HuH-7 (cell line): ENCODE measurements at places on chromosomes 6 and 20.

- no peak for DNase-seq
These were observed 42.6 kb downstream of the KIAA1755 start for GRCh38 chr20:38217791-38218565.

DNA sequence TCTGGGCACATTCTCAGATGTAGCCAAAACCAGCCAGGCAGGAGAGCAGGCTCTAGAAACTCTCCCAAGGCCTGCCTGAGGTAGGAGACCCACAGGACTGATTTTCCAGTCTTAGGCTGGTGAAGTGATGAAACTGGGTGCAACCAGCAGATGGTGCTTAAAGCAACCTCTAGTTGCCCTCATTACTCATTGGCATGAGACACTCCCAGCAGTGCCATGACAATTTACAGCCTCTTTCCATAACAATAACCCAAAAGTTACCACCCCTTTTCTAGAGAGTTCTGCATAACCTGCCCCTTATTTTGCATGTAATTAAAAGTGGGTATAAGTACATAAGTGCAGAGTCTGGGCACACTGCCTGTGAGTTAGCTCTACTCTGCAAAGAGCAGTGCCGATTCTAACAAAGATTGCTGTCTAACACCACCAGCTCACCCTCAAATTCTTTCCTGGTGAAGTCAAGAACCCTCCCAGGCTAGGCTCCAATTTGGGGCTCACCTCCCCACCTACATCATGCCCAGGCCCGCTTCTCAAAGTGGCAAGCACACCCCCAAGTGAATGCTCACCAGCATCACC, 14.4 kb upstream of the GPR6 start:
- no peak for DNase-seq

GRCh38 chr6:131931063-131931750, 20.0 kb downstream of the CCN2 start:
- no peak for DNase-seq

DNA sequence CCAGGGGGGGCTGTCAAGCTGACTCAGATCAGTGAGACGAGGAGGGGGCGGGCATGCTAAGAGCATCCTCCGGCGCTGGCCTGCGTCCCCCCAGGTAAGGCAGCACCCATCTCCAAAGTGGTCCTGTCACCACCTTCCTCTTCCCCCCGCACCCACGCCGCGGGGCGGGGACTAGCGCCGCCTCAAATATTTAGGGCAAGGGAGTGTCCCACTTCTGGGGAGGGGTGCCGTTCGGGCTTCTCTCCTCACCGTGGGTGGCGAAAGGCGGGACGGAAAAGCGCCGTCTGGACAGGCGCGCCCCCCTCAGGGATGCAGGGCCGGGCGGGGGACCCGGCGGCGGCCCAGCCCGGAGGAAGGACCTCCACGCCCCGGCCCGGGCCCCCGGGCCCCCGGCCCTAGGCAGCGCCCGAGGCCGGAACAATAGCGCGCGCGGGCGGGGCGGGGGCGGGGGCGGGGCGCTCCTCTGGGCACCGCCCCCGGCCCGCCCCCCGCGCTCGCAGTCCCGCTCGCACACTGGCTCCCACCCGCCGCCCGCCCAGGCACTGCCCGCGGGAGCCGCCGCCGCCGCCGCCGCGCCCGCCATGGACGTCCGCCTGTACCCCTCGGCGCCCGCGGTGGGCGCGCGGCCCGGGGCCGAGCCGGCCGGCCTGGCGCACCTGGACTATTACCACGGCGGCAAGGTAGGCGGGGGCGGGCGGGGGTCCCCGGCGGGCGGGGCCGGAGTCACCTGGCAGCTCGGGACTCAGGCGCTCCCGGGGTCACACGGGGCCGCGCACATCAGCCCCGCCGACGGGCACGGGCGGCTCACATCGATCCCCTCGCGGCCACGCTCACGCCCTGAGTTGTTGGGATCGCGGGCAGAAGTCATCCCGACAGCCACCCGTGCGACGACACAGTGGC, at the start of gene TOX2:
Gene TOX2, plus strand, starts transcription at position 542 of the 900 bp plus-strand sequence. Its CDS starts 40 bp downstream, at position 582.
- no peak for DNase-seq

DNA sequence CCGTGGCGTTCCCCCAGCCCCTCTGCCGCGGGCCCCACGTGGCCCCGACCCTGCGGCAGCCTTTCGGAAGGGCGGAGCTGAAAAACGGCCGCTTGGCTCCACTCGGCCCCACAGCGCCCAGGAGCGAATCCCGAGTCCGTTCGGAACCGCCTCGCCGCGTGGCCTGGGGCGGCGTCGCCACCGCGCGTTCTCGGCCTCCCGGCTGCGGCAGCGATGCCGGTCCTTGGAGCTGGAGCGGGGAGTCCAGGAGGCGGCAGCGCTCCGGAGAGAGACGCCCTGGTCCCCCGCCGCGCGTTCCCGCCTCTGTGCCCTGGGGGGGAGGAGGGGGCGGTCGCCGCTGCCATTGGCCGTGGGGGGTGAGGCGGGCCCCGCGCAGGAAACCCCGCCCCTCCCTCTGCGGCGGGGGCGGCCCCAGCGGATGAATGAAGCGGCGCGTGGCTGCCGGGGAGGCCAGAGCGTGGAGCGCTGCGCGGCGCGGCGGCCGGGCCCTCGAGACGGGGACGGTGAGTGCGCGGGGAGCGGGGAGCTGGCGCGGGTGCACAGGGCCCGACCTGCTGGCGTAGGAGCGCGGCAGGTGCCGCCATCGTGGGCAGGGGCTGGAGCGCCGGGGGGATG, at the start of gene SLCO4A1:
Gene SLCO4A1, plus strand, starts transcription at position 453 of the 615 bp plus-strand sequence. CDS start 13,952 bp downstream, outside the sequence.
- DNase-seq, result no peak

- peak; percentile 44 for DNase-seq
These were observed 796 bp upstream of the RREB1 start for GRCh38 chr6:7106752-7107577.

GRCh38 chr20:64224351-64225170, 31.0 kb upstream of the PCMTD2 start:
- DNase-seq, result no peak

- DNase-seq, result no peak
These were observed 22.6 kb upstream of the BTN3A2 start for GRCh38 chr6:26342106-26343004.

DNA sequence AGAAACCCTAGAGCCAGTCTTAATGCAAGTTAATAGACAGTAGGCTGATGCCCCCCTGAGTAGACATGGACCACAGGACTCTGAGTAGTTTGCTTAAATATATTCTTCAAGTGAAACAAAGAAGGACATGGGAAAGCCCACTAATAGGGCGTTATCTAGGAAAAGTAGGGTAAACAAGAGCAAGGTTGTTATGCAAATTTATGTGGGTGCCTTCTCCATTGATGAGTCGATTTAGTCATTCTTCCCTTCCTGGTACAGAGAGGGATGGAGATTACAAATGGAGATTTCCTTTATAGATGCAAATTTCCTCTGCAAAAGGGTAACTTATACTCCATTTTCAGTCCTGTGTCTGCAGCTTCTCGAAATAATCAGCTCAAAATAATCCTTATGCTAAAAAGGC, 262.0 kb downstream of the CD83 start:
- no peak for DNase-seq

- DNase-seq, result no peak
These were observed 10.6 kb upstream of the RSPO3 start for GRCh38 chr6:127107916-127108315.

GRCh38 chr6:15551798-15552197, 111.0 kb downstream of the DTNBP1 start:
- no peak for DNase-seq

GRCh38 chr6:92763680-92764079, 655.7 kb downstream of the EPHA7 start:
- DNase-seq, result no peak

DNA sequence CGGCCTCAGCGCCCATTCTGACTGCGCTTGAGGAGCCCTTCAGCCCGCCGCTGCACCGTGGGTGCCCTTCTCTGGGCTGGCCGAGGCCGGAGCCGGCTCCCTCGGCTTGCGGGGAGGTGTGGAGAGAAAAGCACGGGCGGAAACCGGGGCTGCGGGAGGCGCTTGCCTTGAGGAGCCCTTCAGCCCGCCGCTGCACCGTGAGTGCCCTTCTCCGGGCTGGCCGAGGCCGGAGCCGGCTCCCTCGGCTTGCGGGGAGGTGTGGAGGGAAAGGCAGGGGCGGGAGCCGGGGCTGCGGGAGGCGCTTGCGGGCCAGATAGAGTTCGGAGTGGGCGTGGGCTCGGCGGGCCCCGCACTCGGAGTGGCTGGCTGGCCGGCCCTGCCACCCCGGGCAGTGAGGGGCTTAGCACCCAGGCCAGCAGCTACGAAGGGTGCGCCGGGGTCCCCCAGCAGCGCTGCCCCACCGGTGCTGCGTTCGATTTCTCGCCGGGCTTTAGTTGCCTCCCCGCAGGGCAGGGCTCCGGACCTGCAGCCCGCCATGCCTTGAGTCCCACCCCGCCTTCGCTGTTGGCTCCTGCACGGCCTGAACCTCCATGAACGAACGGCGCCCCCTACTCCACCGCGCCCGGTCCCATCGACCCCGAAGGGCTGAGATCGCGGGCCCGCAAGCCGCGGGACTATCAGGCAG, 45.7 kb upstream of the MCUR1 start:
- DNase-seq, result no peak

DNA sequence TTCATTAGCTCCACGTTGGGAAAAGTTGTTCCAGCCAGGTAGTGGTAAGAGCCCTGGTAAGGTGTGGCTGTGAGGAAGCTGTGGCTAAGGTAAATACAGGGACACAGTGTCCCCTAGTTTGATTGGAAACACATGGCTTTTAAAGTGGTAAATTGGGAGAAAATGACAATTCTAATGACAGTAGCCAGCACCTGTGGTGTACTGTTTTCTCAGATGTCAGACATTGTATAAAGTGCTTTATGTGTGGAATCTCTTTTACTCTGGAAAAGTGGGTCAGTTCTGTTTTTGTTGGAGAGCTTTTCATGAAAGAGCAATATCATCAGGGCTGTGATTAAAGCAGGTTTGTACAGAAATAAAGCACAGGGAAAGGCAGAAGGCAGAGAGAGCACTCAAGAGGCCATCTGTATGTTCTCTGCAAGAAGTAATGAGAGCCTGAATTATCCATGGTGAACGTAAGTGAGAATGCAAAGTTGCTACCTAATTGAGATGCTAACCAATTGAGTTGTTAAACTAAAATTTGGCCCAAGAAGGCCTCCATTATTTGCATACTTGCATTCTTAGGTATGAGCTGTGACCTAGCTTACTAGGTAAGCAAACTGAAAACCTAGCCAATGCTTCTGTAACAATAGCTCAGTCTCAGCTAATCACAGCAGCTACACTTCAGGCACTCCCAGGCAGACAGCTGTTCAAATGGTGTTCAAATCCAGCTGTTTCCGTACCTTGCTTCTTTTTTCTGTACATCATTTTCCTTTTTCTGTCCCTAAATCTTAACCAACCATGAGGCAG, 28.2 kb downstream of the MRAP2 start:
- DNase-seq, result no peak

DNA sequence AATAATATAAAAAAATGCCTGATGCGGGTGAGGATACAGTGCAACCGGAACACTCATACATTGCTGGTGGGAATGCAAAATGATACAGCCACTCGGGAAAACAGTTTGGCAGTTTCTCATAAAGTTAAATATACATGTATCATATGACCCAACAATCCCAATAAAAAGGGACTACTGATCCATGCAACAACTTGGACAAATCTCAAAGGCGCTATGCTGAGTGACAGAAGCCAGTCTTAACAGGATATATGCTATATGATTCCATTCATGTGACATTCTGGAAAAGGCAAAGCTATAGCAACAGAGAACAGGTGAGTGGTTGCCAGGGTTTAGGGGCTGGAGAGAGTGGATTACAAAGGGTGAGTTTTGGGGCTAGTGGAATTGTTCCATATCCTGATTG, 170.2 kb upstream of the MLN start:
- DNase-seq, result no peak

- DNase-seq, result no peak
These were observed 11.8 kb downstream of the CPNE5 start for GRCh38 chr6:36827261-36828079.

- no peak for DNase-seq
These were observed 87.9 kb upstream of the CDYL start for GRCh38 chr6:4687989-4688947.

- no peak for DNase-seq
These were observed 28.8 kb downstream of the RWDD2A start for GRCh38 chr6:83221889-83222479.

GRCh38 chr20:35020108-35020928, 64.7 kb downstream of the MYH7B start:
- DNase-seq, result no peak

- no peak for DNase-seq
These were observed 28.9 kb downstream of the TBC1D7 start for GRCh38 chr6:13299403-13299821.

DNA sequence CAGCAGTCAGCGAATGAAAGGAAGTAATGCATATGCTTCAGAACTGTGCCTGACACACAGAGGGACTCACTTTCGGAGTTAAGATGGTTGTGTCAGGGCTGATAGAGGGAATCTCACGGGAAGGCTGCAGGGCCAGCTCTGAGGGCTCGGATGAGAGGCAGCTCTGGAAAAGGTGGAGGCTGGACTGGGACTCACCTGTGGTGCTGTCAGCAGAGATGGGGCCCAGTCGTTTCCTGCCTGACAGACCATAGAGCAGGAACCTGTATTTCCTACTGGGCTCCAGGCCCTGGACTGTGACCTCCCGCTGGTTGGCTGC, 9.3 kb downstream of the CYP21A2 start:
- DNase-seq, result no peak

DNA sequence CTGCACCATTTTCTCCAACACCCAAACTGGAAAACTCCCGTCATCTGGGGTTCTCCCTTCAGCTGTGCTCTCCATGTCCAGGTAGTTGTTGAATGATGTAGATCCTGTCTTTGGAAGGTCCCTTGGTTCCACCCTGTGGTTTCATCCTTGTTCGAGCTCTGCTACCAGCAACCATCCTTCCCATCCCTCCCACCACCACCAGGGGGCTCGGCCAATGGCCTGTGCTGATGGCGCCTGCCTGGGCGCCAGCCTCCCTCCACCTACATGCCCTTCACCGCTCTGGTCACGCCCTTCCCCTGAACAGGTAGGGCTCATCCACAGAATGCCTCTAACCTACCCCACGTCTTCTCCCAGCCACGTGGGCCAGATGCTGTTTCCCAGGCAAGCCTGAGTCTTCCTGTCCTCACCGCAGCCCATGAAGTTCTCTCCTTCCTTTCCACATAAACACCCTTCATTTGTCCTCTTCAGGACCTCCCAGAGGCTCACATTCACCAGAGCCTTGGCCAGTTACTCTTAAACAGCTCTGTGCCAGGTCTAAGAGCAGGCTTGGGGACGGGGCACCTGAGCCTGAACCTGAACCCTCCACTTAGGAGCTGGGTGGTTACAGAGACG, 75.1 kb upstream of the DUSP22 start:
- peak; percentile 42 for DNase-seq

GRCh38 chr6:1482381-1483166, 93.2 kb downstream of the FOXF2 start:
- DNase-seq, result no peak

DNA sequence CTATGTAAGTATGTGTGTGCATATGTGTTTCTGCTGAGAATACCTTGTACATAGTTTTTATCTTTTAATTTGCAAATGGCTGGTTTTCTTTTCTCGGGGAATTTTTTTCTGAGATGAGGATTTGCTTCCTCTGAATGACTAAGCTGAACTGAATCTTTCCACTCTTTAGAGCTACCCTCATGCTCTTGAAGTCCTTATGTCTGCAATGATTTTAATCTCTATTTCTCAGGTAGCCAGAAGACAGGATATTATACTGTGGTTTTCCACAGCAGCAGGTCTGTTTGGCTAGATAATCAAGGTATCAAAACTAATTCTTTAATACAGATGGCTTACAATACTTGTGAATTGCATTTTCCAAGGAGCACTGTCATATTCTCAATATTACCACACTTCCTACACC, 114.7 kb downstream of the PLCB1 start:
- no peak for DNase-seq

GRCh38 chr6:87421576-87421975, 13.8 kb downstream of the CFAP206 start:
- no peak for DNase-seq
